ENCODE measurements at places on chromosomes 12 and 14.

DNA sequence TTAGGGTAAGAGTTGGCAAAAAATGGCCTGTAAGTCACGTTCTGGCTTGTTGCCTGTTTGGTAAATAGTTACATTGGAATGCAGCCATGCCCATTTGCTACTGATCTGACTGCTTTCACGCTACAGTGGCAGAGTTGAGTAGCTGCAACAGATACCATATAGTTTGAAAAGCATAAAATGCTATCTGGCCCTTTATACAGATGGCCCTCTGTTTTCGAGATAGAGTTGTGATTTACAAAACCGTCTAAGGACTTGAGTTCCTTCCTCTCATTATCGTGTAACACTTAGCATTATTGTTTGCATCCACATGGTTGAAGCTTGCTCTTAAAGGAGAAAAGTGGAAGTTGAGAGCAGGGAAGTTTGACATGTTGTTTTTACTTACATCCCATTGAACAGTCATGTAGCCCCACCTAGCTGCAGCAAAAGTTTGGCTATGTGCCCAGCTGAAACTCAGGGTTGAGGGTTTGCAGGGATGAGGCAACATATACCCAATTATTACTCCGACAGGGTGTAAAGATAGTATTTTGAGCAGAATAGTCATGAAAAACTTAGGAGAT is 11.3 kb upstream of the SCFD1 start:
- no peak for DNase-seq

DNA sequence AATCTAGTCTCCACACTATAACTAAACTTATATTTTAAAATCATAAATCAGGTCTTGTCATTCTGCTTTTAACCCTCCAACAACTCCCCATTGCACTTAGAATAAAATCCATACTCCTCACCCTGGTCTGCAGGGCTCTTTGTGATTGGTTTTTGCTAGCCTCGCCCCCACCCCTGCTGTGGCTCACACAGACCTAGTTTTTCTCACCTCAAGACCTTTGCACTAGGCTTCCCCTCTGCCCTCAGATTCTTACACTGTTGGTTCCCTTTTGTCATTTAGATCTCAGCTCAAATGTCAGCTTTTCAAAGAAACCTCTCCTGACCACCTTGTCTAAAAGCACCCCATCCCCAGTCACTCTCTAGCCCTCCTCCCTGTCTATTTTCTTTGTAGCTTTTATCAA is 10.7 kb upstream of the LHX5 start:
- DNase-seq: no peak

DNA sequence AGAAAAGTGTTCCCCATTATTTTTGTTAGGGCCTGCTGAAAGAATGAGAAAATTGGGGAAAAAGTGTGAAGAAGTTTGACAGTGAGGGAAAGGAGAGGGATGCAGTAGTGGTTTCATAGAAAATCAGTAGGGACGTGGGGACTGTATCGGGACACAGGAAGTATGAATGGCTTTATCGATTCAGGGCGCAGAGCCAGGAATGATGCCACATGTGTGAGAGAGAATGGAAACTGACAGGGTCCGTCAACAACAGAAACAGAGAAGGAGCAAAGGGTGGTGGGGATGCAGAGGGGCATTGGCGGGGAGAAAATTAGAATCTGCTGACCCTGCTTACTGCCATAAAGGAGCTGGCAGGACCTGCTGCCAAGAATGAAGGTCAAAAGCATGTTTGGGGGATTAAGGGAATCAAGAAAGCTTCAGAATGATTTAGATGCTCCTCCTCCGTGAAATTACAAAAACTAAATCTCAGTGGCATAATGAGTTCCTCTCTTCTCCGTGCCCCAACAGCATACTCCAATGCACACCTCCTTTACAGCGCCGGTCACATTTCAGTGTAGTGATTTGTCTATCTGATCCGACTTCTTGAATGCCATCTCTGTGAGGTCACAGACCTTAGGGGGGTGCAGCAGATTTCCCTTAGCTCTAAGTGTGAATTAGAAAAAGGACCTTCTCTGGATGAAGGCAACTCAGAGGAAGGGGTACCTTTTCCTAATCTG is 92.6 kb downstream of the EMP1 start:
- no peak for DNase-seq

GRCh38 chr12:66984962-66985361 is 284.2 kb upstream of the CAND1 start:
- no peak for DNase-seq

GRCh38 chr12:93589081-93589480 is 16.6 kb downstream of the SOCS2 start:
- no peak for DNase-seq

- no peak for DNase-seq
Measured at GRCh38 chr12:70815971-70816391, 104.6 kb downstream of the PTPRR start.

- DNase-seq: no peak
Measured at GRCh38 chr12:1375323-1375722, 219.1 kb downstream of the FBXL14 start.

DNA sequence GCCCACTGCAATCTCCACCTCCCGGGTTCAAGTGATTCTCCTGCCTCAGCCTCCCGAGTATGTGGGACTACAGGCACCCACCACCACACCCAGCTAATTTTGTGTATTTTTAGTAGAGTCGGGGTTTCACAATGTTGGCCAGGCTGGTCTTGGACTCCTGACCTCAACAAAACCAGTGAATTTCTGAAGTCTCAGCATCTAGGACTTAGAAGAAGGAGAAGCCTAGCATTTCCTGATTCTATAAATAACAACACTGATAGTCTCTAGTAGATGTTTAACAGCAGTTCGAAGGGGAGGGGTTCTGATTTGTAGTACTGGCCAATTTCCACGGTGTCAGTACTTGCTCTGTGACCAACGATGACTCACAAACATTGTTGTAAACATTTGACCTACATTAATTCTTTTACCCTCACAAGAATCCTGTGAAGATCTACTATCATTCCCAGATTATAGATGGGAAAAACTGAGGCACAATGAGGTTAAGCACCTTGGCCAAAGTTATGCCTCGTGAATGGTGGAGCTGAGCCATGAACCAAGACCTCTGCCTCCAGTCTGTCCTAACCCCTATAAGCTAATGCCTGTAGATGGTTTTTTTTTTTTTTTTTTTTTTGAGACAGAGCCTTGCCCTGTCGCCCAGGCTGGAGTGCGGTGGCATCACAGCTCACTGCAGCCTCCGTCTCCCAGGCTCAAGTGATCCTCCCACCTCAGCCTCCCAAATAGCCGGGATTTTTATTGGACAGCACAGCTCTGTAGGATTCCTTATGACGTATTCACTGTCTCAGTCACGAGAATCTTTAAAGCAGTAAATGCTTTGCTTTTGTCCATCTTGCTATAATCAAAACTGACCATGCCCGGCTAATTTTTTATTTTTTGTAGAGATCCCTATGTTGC is 5.2 kb downstream of the P2RX4 start:
- no peak for DNase-seq

DNA sequence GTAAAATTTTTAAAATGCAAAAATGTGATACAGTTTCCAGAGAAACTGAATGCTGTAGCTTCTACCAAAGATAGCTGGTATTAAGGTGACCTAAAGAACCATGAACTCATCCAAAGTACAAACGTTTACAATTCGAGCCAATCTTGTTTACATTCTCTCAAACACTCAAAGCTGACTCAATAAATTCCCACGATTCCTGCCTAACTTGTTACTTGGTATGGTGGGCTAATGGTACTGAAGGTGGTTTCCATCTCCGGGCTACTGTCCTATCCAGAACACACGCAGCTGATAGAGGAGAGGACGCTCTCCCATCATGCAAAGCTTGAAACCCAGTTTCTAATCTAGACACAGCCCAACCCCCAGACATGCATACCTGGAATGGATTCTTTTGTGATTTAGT is 31.5 kb downstream of the RAD9B start:
- no peak for DNase-seq

DNA sequence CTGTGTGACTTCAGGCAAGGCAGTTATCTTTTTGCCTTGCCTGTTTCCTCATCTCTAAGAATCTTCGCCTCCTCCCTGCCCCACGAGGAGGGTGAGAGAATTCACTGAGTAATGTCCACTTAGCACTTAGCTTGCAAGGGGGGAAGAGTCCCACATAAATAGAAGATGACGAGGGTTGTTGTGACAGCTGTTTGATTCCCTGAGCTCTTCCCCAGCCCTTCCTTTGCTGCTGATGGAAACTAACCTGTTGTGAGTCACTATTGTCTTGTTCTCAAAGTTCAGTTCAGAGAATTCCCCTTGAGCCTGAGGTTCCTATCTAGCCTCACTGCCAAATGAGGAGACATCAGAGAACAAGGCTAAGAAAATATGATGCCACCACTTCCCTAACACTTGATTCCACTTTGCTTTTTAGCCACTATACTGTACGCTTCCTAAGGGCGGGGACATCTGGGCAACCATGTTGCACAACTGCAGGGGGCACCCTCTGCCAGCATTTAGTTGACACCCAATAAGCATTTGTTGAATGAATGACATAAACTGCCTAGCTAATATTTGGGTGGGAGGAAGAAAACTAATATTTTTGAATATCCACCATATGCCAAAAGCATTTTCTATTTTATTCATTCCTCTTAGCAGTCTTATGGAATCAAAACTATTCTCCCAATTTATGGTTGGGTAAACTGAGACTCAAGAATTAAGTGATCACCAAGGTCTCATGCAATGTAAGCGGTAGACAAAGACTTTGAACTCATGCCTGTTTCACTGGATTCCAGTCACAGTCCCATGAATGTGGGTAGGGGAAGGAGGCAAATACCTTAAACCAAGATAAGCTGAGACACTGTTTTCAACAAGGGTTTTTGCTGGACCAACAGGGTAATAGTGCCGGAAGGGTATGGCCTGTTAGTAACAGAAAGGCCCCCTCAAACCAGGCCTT is 77.6 kb downstream of the ZFP36L1 start:
- DNase-seq: no peak

DNA sequence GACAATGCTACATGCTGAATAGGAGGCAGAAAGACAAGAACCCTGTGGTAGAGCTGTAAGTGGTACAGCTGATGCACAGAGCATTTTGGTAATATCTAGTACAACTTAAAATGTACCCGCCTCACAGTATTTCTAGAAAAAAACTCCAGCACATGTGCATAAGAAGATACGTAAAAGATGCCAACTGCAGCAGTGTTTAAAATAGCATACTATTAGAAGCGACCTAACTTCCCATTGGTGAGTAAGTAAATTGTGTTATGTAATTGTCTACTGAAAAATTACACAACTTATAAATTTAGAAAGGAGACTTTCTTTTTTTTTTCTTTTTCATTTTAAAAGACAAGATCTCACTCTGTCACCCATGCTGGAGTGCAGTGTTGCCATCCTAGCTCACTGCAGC is 114.3 kb upstream of the CAND1 start:
- no peak for DNase-seq

DNA sequence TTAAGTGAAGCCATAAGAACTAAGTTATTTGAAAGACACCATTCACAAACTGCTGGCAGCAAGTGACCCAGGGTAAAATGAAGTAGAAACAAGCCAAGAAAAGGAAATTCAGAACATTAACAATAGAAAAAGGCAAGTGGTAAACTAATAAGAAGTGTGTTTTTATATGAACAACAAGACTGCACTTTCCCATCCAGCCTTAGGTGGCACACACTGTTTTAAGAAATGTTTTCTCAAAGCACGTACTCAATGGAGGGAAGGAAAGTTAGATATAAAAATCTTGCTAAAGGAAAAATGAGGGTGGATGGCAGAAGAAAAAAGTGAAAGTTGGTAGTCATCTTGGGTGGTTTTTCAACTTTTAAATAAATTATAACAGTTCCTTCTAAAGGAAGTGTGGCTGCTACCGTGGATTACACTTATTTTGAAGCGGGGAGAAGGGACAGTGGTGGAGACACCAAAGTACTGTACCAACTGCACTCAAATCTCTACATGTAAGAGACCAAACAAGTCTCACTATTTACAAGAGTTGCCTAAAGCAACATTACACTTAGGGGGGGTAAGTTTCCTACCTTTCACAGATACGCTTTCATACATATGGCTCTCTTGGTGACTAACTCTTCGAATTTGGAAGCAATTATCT is 58.8 kb downstream of the SEL1L start:
- DNase-seq: no peak

- DNase-seq: no peak
Measured at GRCh38 chr12:12506496-12506890, 56.2 kb downstream of the DUSP16 start.

DNA sequence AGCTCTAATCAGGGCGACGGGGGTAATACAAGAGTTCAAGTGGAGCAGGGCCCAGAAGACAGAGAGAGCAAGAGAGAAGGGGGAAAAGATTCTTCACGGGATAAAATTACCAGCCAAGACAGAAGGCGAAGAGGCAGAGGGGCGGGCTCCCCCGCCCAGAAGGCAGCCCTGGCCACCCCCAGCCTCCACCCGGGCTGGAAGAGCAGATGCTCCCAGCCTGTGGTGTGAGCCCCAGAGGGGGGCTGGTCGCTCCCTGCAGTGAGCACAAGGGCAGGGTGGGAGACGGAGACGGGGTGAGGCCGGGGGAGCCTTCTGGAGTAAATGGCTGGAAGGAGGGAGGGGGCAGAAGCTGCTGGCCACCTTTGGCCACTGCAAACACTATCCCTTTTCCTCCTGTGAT is 1035.6 kb downstream of the VRK1 start:
- DNase-seq: no peak

DNA sequence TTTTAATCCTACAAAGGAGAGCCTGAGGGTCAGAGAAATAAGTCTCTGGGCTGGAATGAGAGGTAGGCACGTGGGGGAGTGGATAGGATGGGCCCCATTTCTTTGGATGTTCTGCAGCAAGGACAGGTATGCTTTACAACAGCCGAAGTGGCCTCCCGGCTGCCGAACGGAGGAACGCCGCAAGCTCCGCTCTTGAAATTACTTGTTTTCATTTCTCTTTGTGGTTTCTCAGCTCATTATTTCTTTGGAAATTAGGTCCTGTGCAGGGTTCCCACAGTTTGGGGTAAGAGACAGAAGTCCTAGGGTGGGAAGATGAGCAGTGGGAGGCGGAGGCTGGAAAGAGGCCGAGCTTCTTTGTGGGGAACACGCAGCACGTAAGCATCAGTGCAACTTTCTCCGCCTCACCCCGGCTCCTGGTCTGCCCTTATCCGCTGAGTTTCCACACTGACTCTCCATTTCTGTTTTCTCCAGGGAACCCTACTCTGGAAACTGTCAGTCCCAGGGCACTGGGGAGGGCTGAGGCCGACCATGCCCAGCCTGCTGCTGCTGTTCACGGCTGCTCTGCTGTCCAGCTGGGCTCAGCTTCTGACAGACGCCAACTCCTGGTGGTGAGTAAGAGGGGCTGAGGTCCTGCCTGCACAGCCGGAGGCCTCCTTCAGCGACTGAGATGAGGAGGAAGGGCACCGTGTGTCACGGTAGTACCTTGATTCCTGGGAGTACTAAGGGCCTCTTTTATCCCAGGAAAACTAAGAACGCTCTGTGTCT is 2.0 kb downstream of the WNT5B start:
- no peak for DNase-seq

DNA sequence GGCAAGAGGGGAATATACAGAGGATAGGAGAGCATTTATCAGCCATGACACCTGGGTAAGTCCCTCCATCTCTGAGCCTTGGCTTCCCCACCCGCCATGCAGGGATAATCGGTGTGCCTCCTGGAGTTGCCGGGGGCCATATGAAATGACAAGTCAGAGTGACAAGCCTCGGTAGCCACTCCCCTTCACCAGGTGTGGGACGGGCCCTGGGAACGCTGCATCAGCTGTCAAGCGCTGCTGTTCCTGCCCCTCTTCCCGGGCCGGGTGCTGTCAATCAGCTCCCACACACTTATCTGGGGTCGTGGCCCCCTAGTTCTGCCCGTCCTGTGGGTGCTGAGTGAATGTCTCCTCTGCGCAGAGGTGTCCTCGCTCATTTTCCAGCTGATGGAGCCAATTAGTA is 57.2 kb downstream of the MVK start:
- no peak for DNase-seq
